NCI-H1092 (cell line): ENCODE measurements at places on chromosomes 5 and 9.

GRCh38 chr9:72427801-72428200, 62.8 kb upstream of the ZFAND5 start:
- DNase-seq = no peak

DNA sequence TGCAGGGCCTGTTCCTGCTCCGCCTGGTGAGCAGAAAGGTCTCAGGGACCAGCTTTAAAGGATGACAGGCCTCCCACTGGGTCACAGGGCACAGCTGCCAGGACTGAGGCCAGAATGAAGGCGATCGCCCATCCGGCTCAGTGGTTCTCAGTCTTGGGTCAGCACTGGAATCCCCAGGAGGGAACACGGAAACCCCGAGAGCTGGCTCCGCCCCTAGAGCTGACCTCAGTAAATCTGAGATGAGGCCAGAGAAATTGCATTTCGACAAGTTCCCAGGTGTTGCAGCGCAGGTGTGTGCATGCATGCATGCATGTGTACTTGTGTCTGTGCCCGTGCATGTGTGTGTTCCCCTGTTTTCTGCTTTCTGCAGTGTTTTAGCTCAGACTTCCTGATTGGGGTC, 47.2 kb upstream of the KCNMB1 start:
- no peak for DNase-seq

DNA sequence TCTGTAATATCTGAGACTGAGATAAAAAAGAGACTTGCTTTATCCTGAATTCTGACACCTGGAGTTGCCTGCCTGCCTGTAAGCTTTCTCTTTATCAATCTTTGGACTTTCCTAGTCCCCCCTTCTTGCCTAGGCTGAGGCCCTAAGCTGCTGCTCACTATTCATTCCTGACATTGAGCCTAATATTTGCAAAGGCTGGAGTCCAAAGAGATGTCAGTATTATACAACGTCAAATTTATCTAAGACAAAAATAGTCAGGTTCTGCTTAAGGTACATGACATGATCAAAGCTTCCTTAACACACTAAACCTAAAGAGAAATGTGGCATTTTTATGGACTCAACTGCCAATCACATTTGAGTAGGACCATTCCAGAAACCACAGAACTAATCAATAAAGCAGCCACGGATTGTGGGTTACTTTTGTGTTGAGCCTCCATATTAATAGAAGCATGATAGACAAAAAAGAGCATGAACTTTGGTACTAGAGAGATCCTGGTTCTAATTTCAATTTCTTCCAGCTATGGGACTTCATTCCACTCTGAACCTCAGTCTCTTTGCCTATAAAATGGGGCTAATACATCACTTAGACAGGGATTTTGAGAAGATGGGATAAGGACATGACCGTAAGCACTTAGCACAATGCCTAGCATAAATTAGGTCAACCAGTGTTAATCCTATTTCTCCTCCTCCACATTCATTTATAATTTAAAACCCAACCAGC, 56.1 kb downstream of the IL33 start:
- no peak for DNase-seq

DNA sequence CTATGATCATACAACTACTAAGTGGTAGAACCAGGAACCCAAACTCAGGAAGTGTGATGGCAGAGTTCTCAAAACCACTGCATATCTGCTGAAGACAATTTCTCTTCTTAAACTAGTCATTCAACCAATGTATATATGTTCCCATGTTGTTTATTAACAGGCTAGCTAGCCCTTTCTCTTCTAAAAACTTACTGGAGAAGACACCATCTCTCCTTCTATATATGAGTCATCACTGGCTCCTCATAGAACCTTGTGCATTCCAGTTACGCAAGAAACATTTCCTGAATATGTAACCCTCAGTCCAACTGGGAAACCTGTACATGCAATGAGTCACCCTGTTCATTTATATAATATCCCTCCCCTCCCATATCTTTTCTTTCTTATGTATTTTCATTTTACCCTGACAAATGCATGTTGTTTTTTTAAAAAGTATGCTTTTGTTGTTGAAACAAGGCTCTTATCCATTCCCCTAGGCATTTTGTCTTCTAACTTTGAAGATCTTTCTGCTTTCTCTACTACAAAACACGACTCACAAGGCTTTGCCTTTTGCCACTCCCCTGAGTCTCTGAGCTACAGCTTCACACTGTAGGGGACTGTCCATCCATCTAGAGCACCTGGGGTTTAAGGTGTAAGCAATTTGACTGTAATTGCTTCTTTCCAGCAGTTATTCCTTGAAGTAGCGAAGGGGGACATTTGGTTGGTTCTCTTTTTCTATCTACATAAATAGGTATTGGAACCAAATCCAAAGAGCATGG, 119.5 kb downstream of the ANXA1 start:
- DNase-seq = no peak

GRCh38 chr9:79134654-79135053, 437.1 kb upstream of the TLE4 start:
- no peak for DNase-seq

DNA sequence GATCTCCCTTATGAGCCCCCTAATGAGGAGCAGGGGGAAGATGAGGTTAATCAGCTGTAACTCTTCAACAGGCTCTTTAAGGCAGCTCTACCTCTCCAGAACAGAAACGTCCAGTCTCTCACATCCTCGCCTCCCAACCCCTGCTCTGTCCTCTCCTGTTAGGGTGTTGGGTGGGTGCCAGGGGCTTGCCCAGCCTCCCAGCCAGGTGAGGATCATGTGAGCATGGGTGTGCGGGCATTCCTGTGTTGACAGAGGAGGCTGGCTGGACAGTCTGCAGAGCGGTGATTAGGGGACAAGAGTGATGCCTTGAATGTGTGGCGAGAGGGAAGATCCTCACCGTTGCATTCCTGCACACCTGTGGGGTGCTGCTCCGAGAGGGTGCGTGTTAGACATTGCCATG, 51.7 kb downstream of the CCDC180 start:
- DNase-seq = no peak

DNA sequence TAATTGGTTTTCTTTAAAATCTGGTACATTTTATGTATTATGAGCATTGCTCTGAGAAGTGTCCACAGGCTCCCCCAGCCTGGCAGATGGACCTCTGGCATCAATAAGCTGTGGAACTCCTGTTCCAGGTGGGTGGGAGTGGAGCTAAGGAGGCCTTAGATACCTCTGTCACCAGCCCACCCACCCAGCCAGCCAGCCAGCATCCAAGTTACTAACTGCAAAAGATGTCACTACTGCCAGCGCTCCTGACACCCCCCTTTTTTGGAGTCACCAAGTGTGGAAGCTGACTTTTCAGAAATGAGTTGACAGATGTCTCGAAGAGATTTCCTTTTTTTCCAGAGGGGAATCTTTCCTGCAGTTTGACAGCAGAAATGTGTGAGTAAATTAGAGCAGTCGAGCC, 111.2 kb downstream of the GALNT10 start:
- DNase-seq = no peak

- DNase-seq = no peak
Observed at GRCh38 chr5:158525663-158526062, 574.1 kb downstream of the EBF1 start.

GRCh38 chr9:117596678-117597077, 107.5 kb upstream of the TLR4 start:
- no peak for DNase-seq

- DNase-seq = no peak
Observed at GRCh38 chr9:92378865-92379560, 25.4 kb downstream of the OGN start.

- DNase-seq = no peak
Observed at GRCh38 chr5:36068751-36069281, 2.1 kb upstream of the UGT3A2 start.

GRCh38 chr5:33725806-33726205, 166.0 kb downstream of the ADAMTS12 start:
- DNase-seq = no peak

- DNase-seq = peak; percentile 5
Observed at GRCh38 chr9:84617411-84618029, 52.0 kb upstream of the NTRK2 start.

- DNase-seq = no peak
Observed at GRCh38 chr9:134778156-134778555, 102.5 kb upstream of the FCN2 start.

GRCh38 chr5:10592601-10593000, 28.7 kb downstream of the ANKRD33B start:
- DNase-seq = no peak

DNA sequence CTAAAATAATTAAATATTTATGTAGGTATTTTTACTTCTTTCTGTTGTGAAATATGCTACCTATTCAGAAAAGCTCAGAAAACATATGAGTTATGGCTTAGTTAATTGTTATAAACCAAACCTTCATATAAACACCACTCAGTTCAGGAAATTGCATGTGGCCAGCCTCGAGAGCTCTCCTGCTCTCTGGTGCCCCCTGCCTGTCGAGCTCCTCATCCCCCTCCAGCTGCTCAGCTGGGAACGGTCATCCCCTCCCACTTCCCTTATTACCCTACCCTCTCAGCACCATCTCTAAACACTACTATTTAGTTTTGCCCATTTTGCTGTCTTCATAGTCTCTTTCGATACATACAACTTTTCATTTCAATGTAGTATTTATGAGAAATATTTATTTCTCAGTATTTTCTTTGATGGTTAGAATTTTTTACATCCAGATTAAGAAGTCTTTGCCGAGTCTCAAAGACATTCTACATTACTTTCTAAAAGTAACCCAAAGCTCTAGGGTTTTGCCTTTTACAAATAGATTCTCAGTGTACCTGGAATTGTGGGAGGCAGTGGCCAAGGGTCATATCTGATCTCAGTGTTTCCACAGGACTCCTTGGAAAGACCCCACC, 51.2 kb upstream of the SEMA4D start:
- DNase-seq = peak; percentile 72

DNA sequence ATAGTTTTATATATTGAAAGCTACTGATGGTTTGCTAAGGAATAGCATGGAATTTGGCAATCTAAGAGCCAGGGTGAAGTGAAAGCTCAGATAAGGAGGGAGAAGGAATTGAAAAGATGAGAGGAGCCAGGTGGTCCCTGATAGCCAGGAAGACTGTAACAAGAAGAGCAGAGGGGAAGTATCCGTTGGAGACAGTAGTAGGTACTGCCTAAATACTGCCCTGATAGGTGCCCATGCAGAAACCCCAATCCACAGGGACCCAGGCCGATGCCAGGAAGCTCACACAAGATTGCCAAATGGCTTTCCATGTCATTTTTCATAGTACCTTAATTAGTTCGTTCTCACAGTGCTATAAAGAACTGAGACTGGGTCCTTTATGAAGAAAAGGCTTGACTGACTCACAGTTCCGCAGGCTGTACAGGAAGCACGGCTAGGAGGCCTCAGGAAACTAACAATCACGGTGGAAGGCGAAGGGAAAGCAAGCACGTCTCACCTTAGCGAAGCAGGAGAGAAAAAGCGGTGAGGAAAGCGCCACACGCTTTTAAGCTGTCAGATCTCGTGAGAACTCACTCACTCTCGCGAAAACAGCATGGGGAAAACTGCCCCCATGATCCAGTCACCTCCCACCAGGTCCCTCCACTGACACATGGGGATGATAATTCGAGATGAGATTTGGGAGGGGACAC, 13.0 kb downstream of the ACTL7B start:
- no peak for DNase-seq

- DNase-seq = no peak
Observed at GRCh38 chr9:19976226-19976625, 187.4 kb upstream of the SLC24A2 start.

DNA sequence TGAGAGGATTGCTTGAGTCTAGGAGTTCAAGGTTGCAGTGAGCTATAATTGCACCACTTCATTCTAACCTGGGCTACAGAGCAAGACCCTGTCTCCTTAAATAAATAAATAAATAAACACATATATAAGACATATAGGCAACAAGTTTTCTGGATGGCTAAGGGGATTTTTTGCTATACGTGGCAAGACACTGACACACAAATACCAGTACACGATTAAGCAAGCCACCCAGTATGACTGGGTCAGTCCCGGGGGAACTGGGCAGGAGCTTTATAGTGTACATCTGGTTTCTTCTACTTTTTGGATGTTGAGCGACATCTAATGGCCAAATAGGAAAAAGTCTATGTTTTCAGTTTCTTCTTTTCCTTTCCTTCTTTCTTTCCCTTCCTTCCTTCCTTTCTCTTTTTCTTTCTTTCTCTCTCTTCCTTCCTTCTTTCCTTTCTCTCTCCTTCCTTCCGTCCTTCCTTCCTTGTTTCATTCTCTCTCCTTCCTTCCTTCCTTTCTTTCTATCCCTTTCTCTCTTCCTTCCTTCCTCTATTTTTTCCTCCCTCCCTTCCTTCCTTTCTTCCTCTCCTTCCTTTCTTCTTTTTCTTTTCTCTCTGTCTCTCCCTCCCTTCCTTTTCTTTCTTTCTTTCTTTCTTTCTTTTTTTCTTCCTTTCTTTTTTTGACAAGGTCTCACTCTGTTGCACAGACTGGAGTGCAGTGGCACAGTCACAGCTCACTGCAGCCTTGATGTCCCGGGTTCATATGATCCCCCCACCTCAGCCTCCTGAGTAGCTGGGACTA, 47.0 kb upstream of the PLIN2 start:
- DNase-seq = peak; percentile 41

GRCh38 chr9:127185931-127186781, 63.7 kb upstream of the ANGPTL2 start:
- no peak for DNase-seq

- no peak for DNase-seq
Observed at GRCh38 chr9:110303133-110303532, 34.5 kb downstream of the TXNDC8 start.

- DNase-seq = no peak
Observed at GRCh38 chr5:172569861-172570558, 71.1 kb upstream of the NEURL1B start.

DNA sequence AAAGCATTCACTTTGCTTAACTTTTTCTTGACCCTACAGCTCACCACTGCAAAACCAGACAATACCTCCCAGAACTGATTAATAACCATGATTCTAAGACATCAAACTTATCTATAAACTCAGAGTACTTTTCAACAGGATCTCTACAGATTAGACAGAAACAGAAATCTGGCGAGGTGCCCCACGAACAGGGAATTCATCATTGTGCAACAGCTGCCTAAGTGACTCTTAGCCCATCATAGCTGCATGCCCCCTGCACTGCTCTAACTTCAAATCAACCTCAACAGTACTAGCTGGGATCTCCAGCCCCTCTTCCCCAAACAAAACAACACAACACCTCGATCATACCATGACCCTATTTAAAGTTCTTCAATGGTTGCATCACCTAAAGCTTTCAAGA, 16.1 kb upstream of the COL23A1 start:
- DNase-seq = no peak

DNA sequence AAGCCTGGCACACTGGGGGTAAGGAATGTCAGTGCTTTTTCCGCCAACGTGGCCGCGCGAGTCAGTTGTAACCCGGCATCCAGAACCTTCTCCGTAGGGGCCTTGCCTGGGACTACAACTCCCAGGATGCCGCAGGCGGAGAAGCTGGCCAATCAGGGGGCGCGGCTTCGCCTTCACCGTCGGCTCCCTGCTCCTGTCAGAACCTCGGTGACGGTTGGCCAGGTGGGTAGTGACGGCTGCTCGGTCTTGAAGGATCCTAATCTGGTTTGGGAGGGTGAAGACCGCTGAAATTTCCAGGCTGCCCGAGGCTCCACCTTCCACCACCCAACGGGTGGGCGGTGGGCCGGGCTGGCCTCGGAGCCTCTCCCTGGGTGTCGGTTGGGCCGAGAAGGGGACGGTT, at the start of gene C5orf58:
Gene C5orf58 (plus strand): TSS at position 200 of the 400 bp plus-strand sequence. CDS start 1,992 bp downstream, outside the sequence.
- no peak for DNase-seq

- DNase-seq = no peak
Observed at GRCh38 chr5:68303038-68303738, 87.6 kb downstream of the PIK3R1 start.

- DNase-seq = no peak
Observed at GRCh38 chr5:131965826-131966415, 20.5 kb upstream of the MEIKIN start.

- no peak for DNase-seq
Observed at GRCh38 chr9:69657269-69657668, 14.9 kb downstream of the APBA1 start.
